HuH-7 (cell line): ENCODE measurements at places on chromosomes 5 and 9.

DNA sequence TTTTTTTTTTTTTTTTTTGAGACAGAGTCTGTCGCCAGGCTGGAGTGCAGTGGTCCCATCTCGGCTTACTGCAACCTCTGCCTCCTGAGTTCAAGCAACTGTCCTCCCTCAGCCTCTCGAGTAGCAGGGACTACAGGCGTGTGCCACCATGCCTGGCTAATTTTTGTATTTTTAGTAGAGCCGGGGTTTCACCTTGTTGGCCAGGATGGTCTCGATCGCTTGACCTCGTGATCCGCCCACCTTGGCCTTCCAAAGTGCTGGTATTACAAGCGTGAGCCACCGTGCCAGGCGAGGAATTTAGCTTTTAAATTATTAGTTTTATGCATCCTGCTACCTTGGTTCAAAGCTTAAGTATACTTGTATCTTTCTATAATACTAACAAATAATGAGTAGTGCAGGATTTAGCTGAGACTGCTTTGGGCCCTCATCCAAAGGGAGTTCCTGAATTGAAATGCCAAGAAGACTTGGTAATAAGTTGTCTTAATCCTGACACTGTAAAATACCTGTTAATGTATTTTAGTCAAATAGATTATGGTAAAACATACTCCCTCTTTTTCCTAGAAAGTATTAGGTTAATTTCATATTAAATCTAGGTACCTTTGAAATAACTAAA is 5.0 kb downstream of the CDC42SE2 start:
- DNase-seq = no peak

- DNase-seq = no peak
Observed at GRCh38 chr5:139925216-139925562, 117.9 kb downstream of the NRG2 start.

- DNase-seq = no peak
Observed at GRCh38 chr9:123695386-123695785, 234.5 kb downstream of the DENND1A start.

- DNase-seq = no peak
Observed at GRCh38 chr5:33231214-33231710, 209.5 kb upstream of the TARS1 start.
